Activated CD4-positive, alpha-beta T cell treated with anti-CD3 and anti-CD28 coated beads, Interleukin-2, amount 10 ng/mL, durations not matched to agents 7 days and 5 days (primary cell): ENCODE measurements at places on chromosomes 12 and 14. TPM values are rescaled to one million over a fixed set of nuclear protein-coding genes. Genes with fewer than 3 reads are reported as not detected.

Gene IL23A
- 8.0 TPM for total RNA-seq

Gene COCH
- total RNA-seq: 0.33 TPM

Gene TGM1
- 6.5 TPM for total RNA-seq

Gene MYO1H
- not detected for total RNA-seq

Gene TAS2R10
- total RNA-seq: 0.46 TPM

Gene PHLDA1
- total RNA-seq: 3.8 TPM

Gene FSCB
- total RNA-seq: not detected

Gene HSPB8
- not detected for total RNA-seq

Gene FOXG1
- not detected for total RNA-seq

Gene OVCH1
- total RNA-seq: not detected

Gene CLEC9A
- total RNA-seq: not detected

Gene PLEKHD1
- 0.15 TPM for total RNA-seq

Gene DHRS4
- 28.8 TPM for total RNA-seq

Gene RNASE9
- total RNA-seq: not detected

Gene GPR162
- total RNA-seq: 0.25 TPM

Gene CELA1
- not detected for total RNA-seq
